ENCODE measurements at places on chromosomes 13 and 19. TPM values are rescaled to one million over a fixed set of nuclear protein-coding genes. Genes with fewer than 3 reads are reported as not detected.

ZIC2 gene
- not detected for polyA plus RNA-seq

THSD8 gene
- polyA plus RNA-seq = 1.4 TPM

GRCh38 chr19:48714759-48715675, 4.5 kb downstream of the MAMSTR start:
- no peak for DNase-seq

DNA sequence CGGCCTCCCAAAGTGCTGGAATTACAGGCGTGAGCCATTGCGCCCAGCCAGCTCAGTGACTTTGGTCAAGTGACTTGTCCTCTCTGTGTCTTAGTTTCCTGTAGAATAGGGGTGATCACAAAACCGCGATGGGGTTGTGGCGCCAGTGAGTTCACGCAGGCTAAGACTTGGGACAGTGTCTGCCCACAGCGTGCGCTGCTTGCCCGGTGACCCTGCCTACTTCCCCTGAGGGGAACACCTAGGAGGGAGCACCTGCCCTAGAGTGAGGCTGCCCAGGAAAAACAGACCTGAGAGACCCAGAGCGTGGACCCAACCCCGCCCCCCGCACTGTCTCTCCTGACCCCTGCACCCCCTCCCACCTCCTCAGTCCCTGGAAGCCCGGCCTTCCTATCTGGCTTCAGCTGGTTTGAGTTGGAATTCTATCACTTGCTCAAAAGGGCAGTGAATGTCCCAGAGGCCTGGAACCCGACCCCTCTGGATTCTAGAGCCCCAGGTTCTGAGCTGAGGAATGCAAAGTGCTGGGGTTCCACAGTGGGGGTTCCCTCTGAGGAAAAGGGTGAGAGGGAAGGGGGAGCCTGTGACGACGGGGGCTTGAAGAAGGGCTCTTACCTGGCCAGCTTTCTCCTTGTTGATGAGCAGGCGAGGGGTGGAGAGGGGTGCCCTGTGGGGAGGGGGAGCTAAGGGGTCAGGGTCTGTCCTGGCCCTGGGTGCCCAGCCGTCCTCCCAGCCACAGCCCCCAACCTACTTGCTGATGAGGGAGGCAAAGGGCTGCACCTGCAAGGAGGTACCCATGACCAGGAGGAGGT, 2.2 kb upstream of the RINL start:
- DNase-seq = no peak

CACNG7 gene
- not detected for polyA plus RNA-seq

DNA sequence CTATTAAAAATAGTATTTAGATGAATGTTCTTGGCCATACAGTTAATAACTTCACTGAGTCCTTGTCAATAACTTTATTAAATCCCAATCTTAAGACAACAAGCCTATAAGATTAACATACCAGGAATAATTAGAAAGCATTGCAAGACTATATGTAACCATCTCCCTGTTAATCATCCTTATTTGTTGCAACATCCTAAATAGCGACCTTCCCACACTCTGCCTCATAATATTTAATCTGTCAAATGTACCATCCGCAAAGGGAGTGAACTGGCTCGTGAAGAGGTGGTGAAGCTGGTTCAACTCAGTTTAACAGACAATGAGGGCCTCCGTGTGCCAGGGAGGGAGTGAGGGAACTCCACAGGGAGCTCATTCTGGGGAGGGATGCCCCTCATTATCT, 33.9 kb downstream of the KL start:
- no peak for DNase-seq

GRCh38 chr13:73622381-73622780, 511.8 kb downstream of the KLF12 start:
- DNase-seq = no peak

All from muscle of arm (tissue), 14 donors.